Hindlimb muscle (tissue), 1 donor: ENCODE measurements at places on chromosomes 2 and 18.

DNA sequence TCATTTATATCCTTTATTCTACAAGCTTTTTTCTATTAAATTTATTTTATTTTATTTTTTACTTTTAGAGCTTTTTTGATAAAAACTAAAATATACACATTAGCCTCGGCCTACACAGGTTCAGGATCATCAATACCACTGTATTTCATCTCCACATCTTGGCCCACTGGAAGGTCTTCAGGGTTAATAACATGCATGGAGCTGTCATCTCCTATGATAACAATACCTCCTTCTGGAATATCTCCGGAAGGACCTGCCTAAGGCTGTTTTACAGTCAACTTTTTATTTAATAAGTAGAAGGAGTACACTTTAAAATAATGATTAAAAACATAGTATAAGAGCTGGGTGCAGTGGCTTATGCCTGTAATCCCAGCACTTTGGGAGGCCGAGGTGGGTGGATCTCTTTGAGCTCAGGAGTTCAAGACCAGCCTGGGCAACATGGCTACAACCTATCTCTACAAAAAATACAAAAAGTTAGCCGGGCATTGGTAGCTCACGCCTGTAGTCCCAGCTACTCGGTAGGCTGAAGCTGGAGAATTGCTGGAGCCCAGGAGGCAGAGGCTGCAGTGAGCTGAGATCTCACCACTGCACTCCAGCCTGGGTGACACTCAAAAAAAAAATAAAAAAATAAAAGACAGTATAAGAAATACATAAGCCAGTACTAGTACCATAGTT, 15.7 kb upstream of the DGUOK start:
- no peak for DNase-seq

DNA sequence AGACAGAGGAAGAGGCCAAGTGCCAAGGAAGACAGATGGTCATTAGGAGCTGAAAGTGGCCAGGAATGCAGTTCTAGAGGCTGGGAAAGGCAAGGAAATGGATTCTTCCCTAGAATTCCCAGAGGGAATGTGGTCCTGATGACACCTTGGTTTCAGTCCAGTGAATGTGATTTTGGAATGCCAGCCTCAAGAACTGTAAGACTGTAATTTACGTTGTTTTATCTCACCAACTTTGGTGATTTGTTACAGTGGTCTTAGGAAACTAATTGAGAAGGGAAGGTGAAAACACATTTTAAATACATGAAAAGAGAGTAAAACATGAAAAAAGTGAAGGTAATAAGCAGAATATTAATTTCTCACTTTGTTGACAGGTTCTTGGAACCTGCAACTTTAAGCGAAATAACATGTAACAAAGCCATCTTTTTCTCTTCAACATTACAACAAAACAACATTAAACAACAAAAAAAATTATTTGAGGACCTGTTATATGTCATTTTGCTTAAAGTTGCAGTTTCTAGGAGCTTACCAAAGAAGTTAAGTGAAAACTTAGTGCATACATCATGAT, 370.2 kb downstream of the METTL4 start:
- DNase-seq: peak; percentile 23

DNA sequence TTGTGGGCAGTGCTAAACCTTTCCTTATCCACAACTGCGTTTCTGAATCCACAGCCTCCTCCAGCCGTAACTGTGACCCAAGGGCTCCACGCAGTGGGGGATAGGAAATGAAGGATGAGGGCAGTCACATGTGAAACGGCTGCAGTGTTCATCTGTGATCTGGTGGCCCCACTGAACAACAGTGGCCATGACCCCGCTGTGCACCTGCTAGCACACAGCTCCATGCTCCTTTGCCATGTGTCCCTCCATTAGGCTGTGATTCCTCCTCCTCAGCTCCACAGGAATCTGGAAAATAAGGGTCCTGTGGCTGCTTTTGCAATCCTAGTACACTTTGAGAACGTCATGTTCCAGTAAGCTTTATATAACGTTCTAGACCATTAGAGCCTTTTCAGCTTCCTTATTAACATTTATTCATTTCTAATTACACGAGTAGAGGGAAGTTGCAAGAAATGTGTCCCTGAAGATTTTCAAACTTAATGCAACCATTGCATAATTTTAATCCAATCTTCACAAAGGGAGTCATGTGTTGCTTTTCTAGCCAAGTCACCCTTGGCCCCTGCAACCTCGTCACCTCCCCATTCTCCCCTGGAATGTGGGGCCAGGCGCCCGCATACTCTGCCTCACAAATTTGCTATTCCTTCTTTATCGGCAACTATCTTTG, 7.1 kb upstream of the NAPG start:
- peak; percentile 67 for DNase-seq

DNA sequence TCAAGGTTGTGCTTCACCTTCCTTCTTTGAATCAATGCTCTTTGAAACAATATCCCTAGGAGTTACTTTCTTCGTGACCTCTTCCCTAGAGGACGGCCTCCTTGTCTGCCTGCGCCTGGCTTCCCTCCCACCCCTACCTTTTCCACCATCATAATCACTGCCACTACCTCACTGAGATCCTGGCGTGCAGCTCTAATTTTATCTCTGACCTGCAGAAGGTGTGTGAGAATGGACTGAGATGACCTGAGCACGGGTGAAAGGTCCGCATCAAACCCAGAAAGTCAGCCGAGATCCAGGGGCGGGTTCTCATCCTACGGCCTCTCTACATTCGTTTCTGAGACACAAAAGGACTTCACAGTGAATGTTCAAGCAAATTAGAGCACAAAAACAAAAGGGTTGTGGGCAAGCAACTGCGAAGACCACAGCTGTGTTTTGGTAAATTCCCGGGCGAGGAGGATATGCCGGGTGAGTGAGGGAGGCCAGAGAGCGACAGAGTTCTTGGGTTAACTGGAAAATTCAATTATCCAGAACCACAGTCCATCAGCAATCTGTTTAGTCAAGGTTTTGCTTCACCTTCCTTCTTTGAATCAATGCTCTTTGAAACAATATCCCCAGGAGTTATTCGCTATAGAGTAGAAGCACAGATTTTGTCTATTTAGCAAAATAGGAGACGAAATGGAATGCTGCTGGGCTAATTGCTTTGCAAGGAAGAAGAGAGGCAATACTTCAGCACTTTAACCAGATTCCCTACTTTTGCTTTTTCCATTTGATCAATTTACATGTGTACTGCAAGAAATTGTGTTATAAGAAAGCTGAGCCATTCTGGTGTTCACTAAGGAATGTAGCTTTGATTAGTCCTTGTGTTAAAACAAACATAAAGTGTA, 212.6 kb downstream of the ACKR3 start:
- DNase-seq: no peak

- no peak for DNase-seq
These were observed 84.5 kb upstream of the MCFD2 start for GRCh38 chr2:46999857-47000678.

- peak; percentile 47 for DNase-seq
These were observed 11.5 kb downstream of the GPR55 start for GRCh38 chr2:230913406-230914143.

DNA sequence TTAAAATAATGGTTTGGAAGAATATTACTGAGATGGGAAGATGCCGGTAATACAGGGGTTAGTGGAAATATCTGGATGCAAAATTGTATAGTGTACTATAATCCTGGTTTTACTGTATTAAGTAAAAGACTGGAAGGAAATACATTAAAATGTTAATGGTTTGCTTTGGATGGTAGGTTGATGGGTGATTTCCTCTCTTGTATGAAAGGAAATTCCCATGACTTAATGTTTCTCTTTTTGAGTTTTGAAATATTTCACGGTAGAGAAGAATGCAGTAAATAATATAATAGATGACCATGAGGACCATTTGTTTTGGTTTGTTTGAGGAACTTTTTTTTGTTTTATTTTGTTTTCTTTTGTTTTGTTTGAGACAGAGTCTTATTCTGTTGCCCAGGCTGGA, 8.2 kb downstream of the SPTBN1 start:
- no peak for DNase-seq

DNA sequence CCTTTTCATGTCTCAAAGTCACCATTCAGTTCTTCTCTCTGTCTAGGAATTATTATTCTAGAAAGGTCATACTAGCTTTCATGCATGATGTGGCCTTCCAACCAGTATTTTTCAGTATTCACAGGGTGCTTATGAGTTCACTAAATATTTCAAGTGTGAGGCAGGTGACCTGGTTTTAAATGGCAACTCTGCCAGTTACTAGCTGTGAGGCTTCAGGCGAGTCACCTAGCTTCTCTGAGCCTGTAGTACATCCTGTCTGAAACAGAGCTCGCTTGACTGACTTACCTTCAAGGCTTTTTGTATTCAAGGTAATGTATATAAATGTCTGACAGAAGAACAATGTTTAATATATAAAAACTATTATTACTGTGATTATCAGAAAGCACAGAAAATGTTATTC, 19.4 kb upstream of the ACVR1 start:
- no peak for DNase-seq

- DNase-seq: no peak
These were observed 6.2 kb downstream of the DAW1 start for GRCh38 chr2:227877421-227878310.
